ENCODE measurements at places on chromosomes 4 and X. TPM values are rescaled to one million over a fixed set of nuclear protein-coding genes. Genes with fewer than 3 reads are reported as not detected.

GRCh38 chrX:150298841-150299551, 64.1 kb upstream of the MAMLD1 start:
- no peak for DNase-seq

DNA sequence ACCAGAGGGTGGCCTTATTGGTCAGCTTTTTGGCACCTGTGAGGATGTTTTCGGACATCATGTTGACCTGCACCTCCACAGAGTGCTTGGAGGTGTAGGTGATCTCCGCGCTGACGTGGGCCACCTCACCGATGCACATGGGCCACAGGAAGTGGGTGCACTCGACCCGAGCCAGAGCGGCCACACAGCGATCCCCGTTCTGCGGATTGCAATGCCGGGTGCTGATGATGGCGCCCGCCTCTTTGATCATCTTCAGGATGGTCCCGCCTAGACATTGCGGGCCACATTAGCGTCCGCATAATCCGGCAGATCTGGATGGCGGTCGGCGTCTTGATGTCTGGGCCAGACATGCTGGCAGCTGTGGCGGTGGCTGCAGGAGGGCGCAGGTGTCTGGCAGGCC, 12.9 kb upstream of the N4BP2 start:
- DNase-seq = no peak

GRCh38 chr4:67393699-67394281, 151.5 kb downstream of the CENPC start:
- peak; percentile 62 for DNase-seq

- no peak for DNase-seq
Measured at GRCh38 chrX:38919202-38919601, 117.9 kb downstream of the MID1IP1 start.

The SLITRK2 gene
- total RNA-seq = not detected

The JAKMIP1 gene
- total RNA-seq = not detected

The WWC2 gene
- 17.3 TPM for total RNA-seq
